ENCODE measurements at places on chromosomes 3 and 15.

DNA sequence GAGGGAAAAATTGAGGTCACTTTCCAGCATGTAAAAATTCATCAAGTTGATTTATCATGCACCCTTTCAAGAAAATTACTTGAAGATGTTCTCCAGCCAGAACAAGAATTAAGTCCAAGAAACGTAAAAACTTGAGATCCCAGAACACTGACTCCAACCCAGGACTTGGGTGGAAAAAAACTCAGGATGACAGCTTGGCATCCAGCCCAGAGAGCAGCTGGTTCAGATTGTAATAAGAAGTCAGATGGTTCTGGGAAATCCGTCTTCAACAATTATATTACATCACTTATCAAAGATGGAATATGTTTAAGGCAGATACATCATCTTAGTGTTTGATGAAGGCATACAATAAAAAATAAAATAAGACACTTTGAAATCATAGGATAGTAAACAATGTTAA, 23.0 kb upstream of the DNAJC13 start:
- no peak for DNase-seq

- DNase-seq, result no peak
Observed at GRCh38 chr3:143896486-143896885, 48.2 kb upstream of the SLC9A9 start.

- DNase-seq, result no peak
Observed at GRCh38 chr3:43247561-43248184, 38.7 kb upstream of the SNRK start.

DNA sequence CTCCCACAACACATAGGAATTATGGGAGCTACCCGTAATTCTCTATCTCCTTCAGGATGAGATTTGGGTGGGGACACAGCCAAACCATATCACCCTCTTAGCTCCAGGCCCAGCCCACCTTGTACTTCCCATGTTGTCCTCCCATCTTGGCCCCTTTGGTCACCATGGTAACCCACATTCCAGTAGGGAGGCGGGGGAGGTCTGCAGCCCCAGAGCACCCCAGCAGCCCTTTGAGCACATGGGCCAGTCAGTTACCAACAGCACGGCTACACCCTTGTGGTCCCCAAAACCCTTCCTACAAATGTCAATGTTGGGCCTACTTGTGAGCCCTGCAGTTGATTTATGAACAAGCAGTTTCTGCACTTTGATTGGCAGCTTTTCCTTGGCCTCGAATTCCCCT, 84.5 kb downstream of the LRRK1 start:
- no peak for DNase-seq

GRCh38 chr15:43293432-43293831, 26.7 kb upstream of the TGM5 start:
- peak; percentile 57 for DNase-seq

DNA sequence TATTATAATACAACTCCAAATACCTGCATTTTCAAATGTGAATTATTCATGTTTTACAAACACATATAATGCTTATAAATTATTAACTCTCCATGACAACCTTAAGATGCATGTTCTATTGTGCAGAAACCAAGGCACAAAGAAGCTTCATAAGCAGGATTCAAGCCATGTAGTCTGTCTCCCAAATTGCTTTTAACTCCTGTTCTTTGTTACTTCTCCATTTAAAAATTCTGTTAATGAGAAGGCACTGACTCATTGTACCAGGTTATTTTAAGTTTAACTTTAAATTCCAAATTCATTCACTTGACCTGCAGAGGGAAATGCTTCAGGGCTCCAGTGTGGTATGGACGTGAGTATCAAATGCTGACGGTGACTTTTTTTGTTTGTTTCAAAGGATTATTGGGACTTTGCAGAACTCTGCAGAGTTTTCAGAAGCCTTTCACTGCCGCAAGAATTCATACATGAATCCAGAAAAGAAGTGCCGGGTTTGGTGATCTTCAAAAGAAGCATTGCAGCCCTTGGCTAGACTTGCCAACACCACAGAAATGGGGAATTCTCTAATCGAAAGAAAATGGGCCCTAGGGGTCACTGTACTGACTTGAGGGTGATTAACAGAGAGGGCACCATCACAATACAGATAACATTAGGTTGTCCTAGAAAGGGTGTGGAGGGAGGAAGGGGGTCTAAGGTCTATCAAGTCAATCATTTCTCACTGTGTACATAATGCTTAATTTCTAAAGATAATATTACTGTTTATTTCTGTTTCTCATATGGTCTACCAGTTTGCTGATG, 100.0 kb downstream of the MME start:
- peak; percentile 14 for DNase-seq

- DNase-seq, result no peak
Observed at GRCh38 chr3:14915636-14916222, 31.7 kb upstream of the NR2C2 start.

DNA sequence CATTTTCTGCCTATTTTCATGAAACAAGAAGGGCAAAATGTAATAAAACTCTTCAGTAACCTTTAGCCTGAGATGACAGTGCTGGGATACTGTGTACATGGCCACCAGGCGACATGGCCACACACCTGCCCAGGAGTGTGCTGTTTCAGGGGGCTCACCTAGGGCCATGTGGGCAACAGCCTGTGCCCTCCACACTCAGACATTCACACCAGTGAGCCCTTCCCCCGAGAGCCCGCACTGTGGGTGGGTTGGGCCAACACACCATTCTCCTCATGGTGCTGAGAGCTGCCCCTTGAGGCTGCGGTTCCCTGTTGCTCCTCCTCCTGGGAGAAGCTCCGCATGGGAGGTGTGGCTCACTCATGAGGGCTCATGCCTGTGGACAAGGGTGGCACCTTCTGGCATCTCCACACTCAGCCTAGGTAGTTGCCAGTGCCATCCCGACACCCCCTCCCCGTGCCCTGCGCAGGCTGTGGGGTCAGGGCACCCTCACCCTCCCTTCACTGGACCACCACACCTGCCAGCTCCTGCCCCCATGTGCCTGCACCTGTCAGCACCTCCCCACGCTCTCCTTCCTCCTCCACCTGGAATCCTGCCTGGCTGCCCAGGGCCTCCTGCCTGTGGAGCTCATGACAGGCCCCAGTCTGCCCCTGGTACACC, 19.7 kb downstream of the OCA2 start:
- DNase-seq, result no peak

- no peak for DNase-seq
Observed at GRCh38 chr3:29281344-29282241, 722 bp downstream of the RBMS3 start.

GRCh38 chr3:127072221-127072771, 89.4 kb downstream of the PLXNA1 start:
- no peak for DNase-seq

DNA sequence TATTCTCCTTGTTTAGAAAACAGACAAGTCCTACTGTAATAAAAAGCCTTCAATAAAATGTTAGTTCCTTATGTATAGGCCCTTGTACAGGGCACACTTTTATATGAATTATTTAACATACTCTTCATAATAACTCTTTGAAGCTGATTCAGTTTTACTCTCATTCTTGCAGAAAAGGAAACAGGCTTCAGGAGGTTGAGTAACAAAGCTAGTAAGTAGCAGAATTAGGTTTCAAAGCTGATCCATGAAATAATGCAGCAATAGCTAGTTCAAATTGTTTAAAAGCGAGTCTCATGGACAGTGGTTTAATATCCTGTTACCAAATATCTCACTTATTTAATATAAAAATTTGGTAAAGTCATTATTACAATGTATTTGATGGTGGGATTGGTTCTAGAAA, 25.0 kb downstream of the TCF12 start:
- no peak for DNase-seq

GRCh38 chr15:57527382-57528091, 64.2 kb upstream of the MYZAP start:
- DNase-seq, result peak; percentile 45

DNA sequence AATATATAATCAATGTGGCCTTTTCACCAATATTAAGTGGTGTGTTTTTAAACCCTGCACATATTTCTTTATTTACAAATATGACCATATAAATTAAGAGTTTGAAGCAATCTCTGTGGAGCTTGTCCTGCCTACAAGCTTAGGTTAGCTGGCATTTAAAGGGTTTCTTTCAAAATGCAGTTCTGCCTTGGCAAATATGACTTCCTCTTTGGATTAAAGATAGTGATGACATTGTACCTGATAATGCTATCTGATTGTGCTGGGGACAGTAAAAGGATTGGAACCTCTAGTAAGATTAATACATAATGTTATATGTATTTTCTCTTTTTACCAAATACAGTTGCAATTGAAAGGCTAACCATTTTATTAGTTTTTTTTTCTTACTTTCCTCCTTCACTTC, 249.1 kb downstream of the OTOL1 start:
- no peak for DNase-seq

- peak; percentile 47 for DNase-seq
Observed at GRCh38 chr15:75532413-75533250, 46.5 kb downstream of the PTPN9 start.

DNA sequence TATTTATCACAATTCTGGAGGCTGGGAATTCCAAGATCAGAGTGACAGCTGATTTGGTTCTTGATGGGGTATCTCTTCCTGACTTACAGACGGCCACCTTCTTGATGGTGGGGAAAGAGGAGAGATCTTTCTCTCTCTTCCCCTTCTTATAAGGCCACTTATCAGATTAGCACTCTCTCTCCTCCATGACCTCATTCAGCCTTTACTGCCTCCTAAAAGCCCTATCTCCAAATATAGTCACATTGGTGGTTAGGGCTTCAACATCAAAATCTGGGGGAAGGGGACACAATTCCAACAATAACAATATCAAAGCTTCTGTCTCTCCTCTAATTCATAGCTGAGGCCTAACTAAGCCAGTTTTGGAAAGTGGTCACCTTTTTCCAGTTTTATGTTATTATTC, 91.7 kb upstream of the MBNL1 start:
- no peak for DNase-seq

DNA sequence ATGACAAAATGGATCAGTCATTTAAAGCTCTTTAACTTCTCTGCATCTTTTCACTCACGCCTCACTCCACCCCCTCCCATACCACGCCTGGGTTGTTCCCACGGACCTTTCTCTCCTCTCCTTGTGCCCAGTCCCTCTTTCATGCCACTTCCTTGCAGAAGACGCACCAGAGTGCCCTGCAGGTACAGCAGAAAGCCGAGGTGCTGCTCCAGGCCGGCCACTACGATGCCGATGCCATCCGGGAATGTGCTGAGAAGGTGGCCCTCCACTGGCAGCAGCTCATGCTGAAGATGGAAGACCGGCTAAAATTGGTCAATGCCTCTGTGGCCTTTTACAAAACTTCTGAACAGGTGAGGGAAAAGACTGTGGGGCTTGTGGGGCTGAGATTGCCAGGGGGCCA, 296.1 kb upstream of the UMPS start:
- no peak for DNase-seq

- no peak for DNase-seq
Observed at GRCh38 chr3:171044835-171045793, 18.6 kb upstream of the SLC2A2 start.

GRCh38 chr15:58066042-58066867, 744 bp upstream of the ALDH1A2 start:
- DNase-seq, result peak; percentile 76

DNA sequence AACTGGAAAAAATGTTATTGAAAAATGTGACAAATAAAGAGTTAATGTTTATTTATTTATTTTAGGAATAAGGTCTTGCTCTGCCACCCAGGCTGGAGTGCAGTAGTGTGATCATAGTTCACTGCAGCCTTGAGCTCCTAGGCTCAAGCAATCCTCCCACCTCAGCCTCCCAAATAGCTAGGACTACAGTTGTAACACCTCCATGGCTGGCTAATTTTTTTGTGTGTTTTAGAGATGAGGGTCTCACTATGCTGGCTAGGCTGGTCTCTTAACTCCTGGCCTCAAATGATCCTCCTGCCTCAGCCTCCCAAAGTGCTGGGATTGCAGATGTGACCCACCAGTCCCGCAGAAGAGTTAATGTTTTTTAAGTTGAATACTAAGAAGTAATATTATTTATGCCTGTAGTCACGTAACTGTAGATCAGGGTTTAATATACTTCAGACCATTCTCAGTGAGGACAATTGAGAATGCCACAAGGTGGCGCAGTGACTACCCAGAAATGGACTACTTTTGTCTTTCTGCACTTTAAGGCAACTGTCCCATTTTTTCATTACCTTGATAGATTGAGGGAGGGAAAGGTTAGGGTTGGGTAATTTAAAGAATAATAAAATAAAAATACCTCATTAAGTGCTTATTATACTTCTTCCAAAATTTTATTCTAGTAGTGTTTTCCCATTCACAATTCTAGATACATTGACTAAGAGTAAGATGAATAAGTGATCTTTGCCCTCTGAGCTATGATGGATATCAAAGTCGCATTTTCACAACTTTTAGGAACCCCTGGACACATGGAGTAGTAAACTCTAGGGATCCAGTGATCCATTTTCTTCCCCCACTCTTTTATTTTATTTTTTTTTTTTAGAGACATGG, 6.0 kb downstream of the MUC13 start:
- DNase-seq, result peak; percentile 17

DNA sequence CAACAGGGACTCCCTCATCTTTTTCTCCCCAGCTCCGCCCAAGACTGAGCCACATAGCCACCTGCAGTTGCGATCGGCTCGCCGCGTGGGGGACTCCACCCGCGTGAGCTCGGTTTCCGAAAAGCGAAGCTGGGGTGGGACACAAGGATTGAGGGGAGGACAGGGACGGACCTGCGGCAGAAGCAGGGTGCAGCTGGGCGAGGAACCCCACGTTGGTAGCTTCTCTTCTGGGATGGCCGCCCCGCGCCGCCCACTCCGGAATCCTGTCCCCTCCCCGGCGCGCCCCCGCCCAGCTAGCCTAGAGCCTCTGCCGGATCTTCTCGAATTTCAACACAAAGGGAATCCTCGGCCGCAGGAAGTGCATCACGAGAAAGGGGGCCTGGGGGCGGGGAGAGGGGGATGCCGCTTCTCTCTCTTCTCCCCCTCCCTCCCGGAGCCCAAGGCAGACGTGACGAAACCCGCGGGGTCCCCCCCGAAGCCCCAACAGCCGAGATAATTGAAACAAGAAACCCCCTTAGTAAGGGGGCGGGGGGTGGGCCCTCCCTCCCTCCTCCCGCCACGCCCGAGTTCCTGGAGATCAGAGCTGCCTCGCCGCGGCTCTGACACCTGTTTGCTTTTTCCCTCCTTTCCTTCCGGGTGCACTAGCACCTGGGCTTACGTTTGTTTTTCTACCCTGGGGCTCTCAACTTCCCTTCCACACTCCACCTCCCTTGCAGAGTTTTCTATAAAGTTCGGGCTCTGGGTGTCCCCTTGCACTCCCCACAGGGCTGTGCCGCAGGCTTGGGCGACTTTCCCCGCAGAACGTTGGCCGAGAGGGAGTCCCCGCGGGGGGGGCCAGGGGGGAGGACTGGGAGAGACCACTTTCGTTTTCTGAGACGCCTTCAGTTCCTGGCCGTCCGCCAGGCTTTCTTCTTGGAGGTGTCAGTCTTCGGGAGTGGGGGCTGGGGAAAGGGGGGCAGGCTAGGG, 1.3 kb upstream of the KCNH8 start:
- peak; percentile 60 for DNase-seq

GRCh38 chr15:88612186-88612796, 8.8 kb upstream of the AEN start:
- no peak for DNase-seq

DNA sequence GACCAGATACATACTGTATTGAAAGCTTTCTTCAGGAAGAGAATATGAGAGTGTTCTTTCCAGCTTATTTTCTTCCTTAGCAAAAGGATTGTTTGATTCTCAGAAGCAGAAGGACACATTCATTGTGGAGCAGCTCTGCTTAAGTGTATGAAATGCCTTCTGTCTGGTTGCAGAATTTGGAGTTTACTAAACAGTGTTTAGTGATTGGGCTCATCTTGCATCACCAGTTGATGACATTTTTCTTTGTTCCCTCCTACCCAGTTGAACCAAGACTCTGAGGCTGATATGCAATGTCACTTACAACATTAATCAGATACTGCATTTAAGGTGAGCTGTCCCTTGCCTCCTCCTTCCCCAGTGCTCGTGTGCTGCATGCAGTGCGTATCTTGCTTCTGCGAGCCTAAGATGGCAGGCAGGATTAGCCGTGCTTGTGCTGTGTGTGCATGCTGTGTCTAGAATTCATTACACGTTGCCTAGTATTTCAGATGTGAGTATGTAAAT, 18.4 kb downstream of the ZBTB38 start:
- DNase-seq, result no peak

Data from K562 (cell line).